Central memory CD8-positive, alpha-beta T cell (primary cell): ENCODE measurements at places on chromosomes 7 and 10.

- H3K36me3 ChIP-seq = peaks cover 4% of the 10 kb centered on the region
- no peaks in the 10 kb centered on the region for H3K27me3 ChIP-seq
- no peak for DNase-seq
- H3K4me1 ChIP-seq = peaks cover 28% of the 10 kb centered on the region
- peak overlapping the region; percentile 99 for H3K27ac ChIP-seq
These were observed 24.2 kb downstream of the PILRA start for GRCh38 chr7:100397315-100398081.

GRCh38 chr7:16727736-16728135 lies 25.8 kb upstream of the TSPAN13 start:
- H3K4me1 ChIP-seq = no peaks in the 10 kb centered on the region
- DNase-seq = no peak
- no peak overlapping the region for H3K4me3 ChIP-seq
- no peaks in the 10 kb centered on the region for H3K27me3 ChIP-seq

GRCh38 chr7:2128601-2129322 lies 104.0 kb downstream of the MAD1L1 start:
- H3K27me3 ChIP-seq = no peaks in the 10 kb centered on the region
- H3K4me1 ChIP-seq = peaks cover 14% of the 10 kb centered on the region
- H3K27ac ChIP-seq = peak overlapping the region; percentile 63
- H3K4me3 ChIP-seq = no peak overlapping the region
- DNase-seq = no peak
- H3K36me3 ChIP-seq = no peaks in the 10 kb centered on the region

DNA sequence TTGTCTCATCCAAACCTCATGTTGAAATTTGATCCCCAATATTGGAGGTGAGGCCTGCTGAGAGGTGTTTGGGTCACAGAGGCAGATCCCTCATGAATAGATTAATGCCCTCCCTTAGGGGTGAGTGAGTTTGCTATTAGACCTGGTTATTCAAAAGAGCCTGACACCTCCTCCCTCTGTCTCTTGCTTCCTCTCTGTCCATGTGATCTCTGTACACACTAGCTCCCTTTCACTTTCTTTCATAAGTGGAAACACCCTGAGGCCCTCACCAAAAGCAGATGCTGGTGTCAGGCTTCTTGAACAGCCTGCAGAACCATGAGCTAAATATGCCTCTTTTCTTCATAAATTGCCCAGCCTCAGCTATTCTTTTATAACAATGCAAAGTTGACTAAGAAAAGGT lies 447.1 kb downstream of the MDFIC start:
- H3K27ac ChIP-seq = no peak overlapping the region
- H3K36me3 ChIP-seq = no peaks in the 10 kb centered on the region
- peaks cover 5% of the 10 kb centered on the region for H3K4me1 ChIP-seq
- no peak overlapping the region for H3K4me3 ChIP-seq
